ENCODE measurements at places on chromosomes 3 and 15. TPM values are rescaled to one million over a fixed set of nuclear protein-coding genes. Genes with fewer than 3 reads are reported as not detected.

- DNase-seq, result no peak
These were observed 8.6 kb downstream of the CEP63 start for GRCh38 chr3:134494495-134494894.

GRCh38 chr3:134795746-134796280 is 753 bp downstream of the EPHB1 start:
- DNase-seq, result no peak

- no peak for DNase-seq
These were observed 24.1 kb downstream of the RHOA start for GRCh38 chr3:49387721-49388120.

DNA sequence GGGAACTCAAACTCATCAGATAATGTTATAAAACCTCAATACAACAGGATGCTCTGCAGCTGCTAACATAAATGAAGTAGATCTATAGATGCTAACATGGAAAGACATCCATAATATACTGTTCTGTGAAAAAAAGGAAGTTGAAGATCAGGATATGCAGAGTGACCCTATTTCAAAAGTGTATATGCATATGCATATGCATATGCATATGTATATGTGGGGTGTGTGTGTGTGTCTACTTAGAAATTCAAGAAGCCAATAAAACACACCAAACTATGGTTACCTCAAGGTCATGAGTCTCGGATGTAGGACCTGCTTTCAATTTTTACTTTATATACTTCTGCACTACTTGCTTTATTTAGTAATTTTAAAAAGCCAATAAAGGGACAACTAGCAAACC is 125.6 kb downstream of the ABHD5 start:
- no peak for DNase-seq

- no peak for DNase-seq
These were observed 28.4 kb upstream of the SLC2A2 start for GRCh38 chr3:171054921-171055320.

DNA sequence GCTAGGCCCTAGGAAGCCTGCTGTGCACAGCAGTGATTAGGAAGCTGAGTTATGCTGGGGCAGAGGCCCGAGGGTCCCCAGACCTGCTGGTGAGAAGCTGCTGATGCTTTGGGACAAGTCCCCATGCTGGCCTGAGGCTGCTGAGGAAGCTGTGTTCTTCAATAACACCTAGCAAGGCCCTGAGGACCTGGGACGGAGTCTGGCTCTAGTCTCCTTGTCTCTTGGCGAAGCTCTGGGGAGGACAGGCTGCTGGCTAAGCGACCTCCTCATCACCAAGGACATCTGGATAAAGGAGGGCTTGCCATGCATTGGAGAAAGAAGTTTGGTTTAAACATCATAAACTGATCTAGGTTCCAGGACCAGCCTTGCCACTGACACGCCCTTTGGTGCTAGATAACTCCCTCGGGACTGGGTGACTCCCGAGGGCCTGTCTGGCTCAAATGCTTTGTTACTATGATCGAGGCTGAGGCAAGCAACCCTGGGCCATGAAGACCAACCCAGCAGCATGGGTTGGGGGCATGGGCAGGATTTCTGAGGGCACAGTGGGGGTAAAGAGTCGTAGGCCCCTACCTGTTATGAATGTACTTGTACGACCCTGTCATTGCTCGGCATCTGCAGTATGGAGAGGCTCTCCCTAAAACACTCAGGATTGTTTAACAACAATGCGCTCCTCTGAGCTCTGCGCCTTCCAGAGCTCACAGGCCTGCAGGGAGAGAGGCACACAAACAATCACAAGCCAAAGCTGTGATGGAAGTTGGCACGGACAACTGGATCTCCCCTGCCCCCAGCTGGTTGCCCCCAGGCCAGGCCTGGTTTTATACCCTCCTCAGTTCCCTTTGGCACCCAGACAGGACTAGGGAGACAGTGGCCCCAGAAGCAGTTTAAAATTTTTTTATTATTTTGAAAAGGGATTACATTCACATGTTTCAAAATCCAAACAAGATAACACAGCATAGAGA is 64.4 kb downstream of the LINGO1 start:
- DNase-seq, result no peak

DNA sequence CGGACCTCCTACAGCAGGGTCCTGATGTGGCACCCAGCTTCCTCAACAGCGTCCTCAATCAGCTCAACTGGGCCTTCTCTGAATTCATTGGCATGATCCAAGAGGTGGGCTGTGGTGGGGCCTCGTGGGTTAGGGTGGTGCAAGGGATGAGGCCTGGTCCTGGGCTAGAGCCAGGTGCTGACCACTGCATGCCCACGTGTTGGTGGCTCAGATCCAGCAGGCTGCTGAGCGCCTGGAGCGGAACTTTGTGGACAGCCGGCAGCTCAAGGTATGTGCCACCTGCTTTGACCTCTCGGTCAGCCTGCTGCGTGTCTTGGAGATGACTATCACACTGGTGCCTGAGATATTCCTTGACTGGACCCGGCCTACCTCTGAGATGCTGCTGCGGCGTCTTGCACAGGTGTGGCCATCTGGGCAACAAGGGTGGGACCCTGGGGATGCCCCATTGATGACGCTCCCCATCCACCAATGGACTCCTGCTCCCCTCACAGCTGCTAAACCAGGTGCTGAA is 3.8 kb downstream of the AMIGO3 start:
- no peak for DNase-seq

- no peak for DNase-seq
These were observed 96.7 kb downstream of the ATP10A start for GRCh38 chr15:25766417-25766816.

GRCh38 chr15:53618461-53618860 is 141.0 kb downstream of the WDR72 start:
- DNase-seq, result no peak

GRCh38 chr3:26198609-26199008 is 408.7 kb downstream of the OXSM start:
- no peak for DNase-seq

GRCh38 chr15:99502182-99502581 is 63.6 kb upstream of the MEF2A start:
- DNase-seq, result no peak

DNA sequence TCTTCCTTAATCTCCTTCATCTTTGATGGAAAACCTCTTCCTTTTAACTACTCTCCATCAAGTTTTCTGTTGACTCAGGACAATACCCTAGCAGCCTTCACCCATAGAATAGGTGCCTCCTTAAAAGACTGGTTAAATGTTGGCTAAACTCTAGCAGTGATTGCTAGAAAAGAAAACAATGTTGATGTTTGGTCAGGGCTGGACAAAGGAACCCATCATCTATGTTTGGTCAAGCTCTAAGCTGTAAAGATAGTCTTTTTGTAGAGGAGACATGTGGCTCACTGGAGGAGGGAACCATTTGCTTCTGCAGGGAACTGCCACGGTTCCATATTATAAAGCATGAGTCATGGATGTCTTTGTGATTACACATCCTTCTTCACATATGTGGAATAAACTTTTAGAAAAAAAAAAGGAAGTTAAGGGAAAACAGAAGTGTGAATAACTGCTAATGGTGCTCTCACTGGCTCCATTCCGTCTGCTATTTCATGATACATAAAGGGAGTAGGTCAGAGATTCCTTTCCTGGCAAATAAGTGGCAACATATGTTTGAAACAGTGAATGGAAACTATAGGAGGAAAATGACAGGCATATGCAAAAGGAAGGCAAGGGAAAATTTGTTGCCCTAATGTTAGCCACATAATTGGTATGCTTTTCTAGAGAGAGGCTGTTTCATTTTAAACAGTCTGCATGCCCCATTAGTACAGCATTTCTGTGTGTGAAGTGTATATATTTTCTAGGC is 78.2 kb downstream of the CMSS1 start:
- no peak for DNase-seq

The AADACL2 gene
- not detected for total RNA-seq

The MGLL gene
- total RNA-seq, result 57.6 TPM

The CNTN3 gene
- 6.5 TPM for total RNA-seq

The CD96 gene
- total RNA-seq, result 13.7 TPM

The CAND2 gene
- total RNA-seq, result 44.6 TPM

The GOLGA6L7 gene
- not detected for total RNA-seq

The UBA7 gene
- 74.1 TPM for total RNA-seq
